ENCODE measurements at places on chromosomes 1 and 21.

DNA sequence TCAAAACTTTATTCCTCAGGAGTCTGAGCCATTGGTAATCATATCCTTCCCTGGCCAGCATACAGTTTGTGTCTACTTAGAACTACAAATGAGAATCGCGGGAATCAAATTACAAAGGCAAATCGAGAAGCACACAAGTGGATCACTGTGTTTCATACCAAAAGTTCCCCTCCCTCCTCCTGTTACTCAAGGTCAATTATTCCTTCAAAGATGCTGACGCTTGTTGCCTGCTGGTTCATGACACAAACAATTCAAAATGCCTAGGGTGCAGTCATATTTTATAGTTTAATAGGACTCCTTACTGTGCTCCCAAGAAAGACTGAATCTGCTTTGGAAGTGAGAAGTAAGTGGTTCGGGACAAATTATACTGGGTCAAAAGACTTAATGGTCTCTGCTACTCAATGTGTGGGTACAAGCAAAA is 93.0 kb upstream of the PBX1 start:
- DNase-seq: no peak
- no peak overlapping the region for H3K4me3 ChIP-seq
- H3K36me3 ChIP-seq: no peaks in the 10 kb centered on the region
- no peak overlapping the region for H3K27ac ChIP-seq
- no peaks in the 10 kb centered on the region for H3K4me1 ChIP-seq

GRCh38 chr1:58266242-58266641 is 280.3 kb downstream of the OMA1 start:
- H3K4me3 ChIP-seq: no peak overlapping the region
- H3K27me3 ChIP-seq: no peaks in the 10 kb centered on the region
- H3K27ac ChIP-seq: no peak overlapping the region
- DNase-seq: no peak

- no peaks in the 10 kb centered on the region for H3K27me3 ChIP-seq
- no peak overlapping the region for H3K27ac ChIP-seq
- H3K4me3 ChIP-seq: no peak overlapping the region
- peaks cover 33% of the 10 kb centered on the region for H3K4me1 ChIP-seq
- no peaks in the 10 kb centered on the region for H3K36me3 ChIP-seq
These were observed 385.4 kb downstream of the DISC1 start for GRCh38 chr1:232011961-232012360.

GRCh38 chr1:159141584-159142390 is 29.6 kb upstream of the CADM3 start:
- H3K4me1 ChIP-seq: no peaks in the 10 kb centered on the region
- no peaks in the 10 kb centered on the region for H3K36me3 ChIP-seq
- no peak overlapping the region for H3K27ac ChIP-seq
- no peak overlapping the region for H3K4me3 ChIP-seq
- DNase-seq: no peak

GRCh38 chr1:180916771-180917170 is 4.1 kb downstream of the KIAA1614 start:
- peaks cover 16% of the 10 kb centered on the region for H3K4me1 ChIP-seq
- no peak for DNase-seq
- peaks cover 29% of the 10 kb centered on the region for H3K27me3 ChIP-seq
- peaks cover 25% of the 10 kb centered on the region for H3K36me3 ChIP-seq
- H3K27ac ChIP-seq: no peak overlapping the region

Data from heart right ventricle (tissue), 16 donors.